ENCODE measurements at places on chromosomes 6 and 20.
A peak's percentile ranks its signal among the peaks of the same experiment; 100 is the strongest.

GRCh38 chr6:101396548-101397173 is 3.2 kb downstream of the GRIK2 start:
- no peak for DNase-seq

- no peak for DNase-seq
Observed at GRCh38 chr6:74939151-74939708, 266.6 kb downstream of the COL12A1 start.

GRCh38 chr20:41135187-41135887 is 2.0 kb upstream of the PLCG1 start:
- peak; percentile 71 for DNase-seq

- no peak for DNase-seq
Observed at GRCh38 chr20:54048891-54049545, 21.4 kb downstream of the BCAS1 start.

- peak; percentile 62 for DNase-seq
Observed at GRCh38 chr6:25788305-25788922, 33.9 kb downstream of the SLC17A4 start.

GRCh38 chr6:68040312-68040778 is 594.7 kb upstream of the ADGRB3 start:
- DNase-seq: no peak

- DNase-seq: no peak
Observed at GRCh38 chr6:122429323-122429722, 29.9 kb downstream of the HSF2 start.

DNA sequence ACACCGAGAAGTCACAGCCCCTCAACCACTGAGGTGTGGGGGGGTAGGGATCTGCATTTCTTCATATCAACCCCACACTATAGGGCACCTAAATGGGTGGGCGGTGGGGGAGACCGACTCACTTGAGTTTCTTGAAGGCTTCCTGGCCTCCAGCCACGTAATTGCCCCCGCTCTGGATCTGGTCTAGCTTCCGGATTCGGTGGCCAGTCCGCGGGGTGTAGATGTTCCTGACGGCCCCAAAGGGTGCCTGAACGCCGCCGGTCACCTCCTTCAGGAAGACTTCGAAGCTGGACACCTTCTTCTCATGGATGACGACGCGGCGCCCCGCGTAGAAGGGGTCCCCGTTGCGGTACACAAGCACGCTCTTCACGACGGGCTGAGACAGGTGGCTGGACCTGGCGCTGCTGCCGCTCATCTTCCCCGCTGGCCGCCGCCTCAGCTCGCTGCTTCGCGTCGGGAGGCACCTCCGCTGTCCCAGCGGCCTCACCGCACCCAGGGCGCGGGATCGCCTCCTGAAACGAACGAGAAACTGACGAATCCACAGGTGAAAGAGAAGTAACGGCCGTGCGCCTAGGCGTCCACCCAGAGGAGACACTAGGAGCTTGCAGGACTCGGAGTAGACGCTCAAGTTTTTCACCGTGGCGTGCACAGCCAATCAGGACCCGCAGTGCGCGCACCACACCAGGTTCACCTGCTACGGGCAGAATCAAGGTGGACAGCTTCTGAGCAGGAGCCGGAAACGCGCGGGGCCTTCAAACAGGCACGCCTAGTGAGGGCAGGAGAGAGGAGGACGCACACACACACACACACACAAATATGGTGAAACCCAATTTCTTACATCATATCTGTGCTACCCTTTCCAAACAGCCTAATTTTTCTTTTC is at the start of gene DCDC2:
DCDC2 (minus strand) TSS at position 724 of the 883 bp plus-strand sequence; CDS start at position 415, 309 bp downstream.
- no peak for DNase-seq

DNA sequence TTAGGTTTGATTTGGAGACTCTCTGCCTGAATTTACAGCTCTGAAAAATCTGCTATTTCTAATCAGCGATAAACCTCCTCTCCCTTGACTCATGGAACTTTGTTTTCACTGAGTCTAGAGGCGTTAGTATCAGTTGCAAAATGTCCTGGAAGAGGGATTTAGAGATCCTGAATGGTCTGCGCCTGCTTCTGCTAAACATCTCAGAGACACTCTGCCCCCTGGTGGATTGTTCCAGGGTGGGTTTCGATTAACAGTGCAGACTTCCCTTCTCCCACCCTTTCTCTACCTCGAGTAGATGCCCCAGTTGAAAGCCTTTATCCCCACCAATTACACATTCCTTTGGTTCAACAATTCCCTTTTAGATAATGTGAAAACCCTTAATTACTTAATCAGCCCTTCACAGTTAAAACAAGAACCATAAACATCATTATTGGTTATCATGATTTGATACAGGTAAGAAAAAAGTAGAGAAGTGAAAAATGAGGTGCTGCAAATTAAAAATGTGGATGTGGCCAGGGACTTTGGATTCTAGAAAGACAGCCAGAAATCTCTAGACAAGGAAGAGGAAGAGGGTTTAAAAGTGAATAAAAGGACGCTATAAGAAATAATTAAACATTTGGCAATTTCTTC is 5.5 kb downstream of the HTR1B start:
- DNase-seq: peak; percentile 70

DNA sequence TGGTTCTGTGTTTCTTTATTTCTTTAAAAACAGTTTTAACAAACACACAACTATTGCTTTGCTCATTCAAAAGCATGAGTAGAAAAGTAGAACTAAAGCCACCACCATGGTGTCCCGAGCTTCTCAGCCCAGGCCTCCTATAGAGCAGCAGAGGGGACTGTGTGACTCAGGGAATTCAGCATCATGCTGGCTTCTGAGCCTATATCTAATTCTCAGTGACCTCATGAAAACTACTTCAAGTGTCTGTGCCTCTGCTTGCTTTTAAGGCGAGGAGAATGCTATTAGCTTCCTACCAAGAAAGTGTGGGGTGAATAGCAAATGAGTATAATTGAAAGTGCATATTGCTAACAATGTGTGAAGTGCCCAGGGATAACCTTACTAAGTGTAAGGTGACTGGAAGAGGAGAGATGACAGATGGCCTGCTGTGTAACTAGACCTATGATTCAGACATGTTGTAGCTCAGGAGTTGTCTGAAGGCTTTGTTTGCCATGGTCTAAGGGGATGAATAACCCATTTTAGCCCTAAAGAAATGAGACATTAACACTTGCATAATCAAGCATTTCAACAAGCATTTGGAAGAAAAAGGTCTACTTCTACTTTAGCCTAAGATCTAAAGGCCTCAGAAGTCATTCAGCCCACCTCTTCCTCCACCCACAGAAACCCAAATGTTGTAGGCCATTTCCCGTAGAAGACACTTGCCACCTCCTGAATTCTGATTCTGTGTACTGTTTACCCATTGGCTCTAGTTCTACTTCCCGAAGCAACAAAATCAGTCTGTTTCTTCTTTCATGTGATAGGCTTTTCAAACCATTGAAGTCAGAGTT is 121.5 kb upstream of the ARG1 start:
- no peak for DNase-seq

DNA sequence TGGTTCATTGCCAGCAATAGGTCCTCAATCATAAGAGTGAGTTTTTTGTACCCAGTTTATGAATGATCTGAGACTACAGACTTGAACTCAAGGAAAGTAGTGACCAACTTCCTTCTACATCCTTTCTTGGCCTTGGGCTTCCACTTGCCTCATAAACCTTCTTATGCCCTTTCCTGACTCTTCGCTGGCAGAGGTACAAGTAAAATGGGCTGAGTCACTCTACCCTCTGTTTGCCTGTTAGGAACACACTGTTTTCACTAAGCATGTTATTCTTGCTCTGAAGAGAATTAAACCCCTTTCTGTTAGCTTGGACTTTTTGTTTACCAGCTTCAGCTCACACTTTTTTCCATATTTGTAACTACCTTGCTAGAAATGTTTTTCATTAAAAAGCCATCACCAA is 74.4 kb downstream of the PKHD1 start:
- DNase-seq: no peak

DNA sequence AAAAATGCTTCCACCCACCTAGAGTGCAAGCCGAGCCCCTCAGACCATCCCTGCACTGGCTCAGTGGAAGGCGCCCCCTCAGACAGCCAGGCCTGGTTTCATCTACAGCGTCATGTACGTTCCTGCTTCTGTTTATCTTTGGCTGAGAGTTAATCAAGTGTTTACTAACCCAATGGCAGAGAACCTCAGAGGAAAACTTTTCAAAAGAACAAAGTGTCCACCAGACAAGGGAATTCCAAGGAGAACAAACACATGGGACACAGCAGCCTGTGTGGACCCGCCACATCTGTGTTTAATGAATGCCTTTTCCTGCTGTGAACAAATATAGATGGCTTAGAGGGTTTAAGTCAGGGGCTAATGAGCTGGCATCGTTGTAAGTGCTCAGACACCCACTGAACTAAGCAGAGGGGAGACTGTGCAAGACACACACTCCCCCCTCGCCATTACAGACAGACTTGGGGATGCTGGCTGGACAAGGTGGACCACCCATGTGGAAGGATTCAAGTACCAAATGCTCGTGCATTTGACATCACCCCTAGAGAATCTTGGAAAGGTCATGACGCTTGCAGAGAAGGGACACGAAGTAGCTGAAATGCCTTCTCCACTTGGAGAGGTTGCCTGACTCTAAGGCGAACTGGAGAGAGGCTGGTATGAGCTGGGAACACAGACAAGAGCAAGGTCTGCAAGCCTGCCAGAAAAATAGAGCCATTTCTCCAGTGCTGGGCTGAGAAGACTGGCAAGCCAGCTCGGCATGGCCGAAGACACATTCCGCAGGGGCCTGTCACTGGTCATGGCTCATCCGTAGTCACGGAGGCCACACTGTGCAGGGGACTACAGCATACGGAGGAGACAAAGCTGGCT is 53.5 kb upstream of the NXT1 start:
- DNase-seq: no peak

DNA sequence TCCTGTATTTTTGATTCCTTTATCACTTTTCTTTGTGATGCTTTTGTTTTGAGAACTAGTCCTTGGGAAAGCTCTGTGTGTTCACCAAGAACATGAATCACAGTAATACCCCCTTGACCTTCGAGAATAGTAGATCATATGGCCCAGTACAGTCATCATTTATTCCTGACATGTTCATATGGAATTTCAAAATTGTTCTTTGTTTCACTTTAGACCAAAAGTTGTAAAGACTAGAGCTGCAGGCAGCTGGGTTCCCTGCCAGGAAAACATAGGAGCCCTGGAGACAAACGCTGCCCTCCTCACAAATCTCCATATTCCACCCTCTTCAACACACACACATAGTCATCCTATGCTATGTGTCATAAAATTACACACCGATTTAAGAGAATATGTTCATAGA is 621.2 kb upstream of the EYS start:
- DNase-seq: no peak

DNA sequence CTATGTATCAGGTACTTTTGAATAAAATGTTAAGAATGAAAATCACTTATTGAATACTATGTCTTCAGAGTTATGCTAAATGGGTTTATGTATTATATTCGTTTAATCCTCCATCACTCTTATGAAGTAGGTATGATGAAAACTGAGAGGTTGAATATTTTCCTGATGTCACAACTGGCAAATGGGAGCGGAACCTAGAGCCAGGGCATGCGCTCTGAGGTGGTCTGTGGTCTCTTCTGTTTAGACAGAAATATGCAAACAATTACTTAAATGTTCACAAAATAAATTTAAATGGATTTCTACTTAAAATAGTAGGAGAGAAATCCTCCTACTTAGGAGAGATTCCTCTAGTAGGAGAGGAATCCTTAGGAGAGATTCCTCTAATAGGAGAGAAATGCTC is 21.3 kb upstream of the UTRN start:
- no peak for DNase-seq

DNA sequence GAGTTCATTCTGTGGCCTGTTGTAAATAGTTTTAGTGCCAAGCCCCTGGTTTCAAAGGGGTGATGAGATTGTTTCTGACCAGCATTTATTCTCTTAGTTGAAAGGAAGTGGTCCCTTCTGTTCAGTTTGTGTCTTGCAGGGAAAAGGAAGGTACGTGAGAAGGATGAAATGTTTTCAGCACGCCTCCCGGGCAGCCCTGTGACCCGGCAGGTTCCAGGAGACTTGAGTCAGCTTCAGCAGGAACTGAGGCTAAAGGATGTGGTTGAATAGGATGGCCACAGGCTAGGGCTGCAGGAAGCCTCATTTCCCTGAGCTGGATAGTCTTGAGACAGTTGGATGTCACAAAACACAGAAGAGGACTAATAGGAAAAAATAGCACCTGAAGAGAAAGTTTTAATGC is 132.4 kb upstream of the SYNDIG1 start:
- DNase-seq: no peak

DNA sequence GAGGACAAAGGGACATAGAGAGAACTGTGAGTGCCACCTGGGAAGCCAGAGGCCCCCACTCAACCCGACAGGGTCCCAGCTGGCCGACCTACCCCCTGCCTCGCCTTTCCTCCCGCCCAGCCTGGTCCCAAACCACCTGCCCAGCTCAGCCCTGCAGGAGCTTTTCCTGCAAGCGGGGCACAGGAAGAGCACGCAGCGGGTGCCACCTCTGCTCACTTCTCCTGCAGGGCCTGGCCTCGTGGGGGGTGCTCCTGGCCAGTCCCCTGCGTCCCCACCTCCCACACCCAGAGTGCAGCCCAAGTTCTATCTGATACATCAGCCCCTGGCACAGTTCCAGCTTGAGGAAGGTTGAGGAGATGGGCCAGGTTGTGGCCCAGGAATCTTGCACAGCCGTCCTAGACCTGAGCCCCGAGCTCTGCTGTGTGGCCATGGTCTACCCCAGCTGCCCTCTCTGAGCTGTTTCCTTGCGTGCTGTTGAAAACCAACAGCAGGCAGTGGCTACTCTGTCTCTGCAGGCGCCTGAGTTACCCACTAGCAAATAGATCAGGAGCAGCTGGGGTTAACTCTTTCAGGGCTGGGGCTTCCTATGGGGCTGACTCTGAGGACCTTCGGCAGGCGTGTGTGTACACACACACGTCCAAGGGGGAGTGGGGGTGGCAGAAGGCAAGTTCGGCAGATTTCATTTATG is 1.7 kb downstream of the NECAB3 start:
- DNase-seq: peak; percentile 99

DNA sequence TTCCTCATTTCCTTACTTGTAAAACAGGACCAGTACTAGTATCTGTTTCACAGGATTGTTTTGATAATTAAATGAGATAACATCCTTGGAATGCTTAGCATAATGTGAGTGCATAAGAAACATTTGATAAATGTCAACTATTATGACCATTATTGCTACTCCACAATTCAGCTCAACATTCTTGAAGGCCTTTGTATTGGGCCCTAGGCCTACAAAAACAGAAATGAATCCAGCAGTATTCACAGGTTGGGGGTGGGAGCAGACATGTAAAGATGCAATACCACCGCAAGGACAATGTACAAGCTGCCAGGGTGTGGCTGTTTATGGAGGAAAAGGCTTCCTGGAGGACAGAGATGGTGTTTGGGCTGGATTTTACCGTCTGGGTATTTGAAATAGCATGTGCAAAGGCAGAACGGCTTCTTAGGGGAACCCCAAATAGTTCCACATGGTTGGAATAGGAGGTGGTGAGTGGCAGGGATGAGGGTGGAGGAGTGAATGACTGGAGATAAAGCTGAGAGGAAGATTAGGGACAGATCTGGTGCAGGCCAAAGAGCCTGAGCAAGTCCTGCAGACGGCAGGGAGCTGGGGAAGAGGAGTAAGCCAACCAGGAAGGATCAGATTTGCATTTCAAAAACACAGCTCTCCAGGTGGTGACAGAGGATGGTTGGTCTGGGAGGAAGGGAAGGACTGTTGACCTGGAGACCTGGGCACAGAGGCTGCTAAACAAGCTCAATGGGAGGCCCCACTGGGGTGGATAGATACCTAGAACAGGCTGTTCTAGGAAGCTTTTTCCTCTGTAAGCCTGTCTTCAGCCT is 57.0 kb upstream of the EPB41L1 start:
- peak; percentile 95 for DNase-seq

- DNase-seq: no peak
Observed at GRCh38 chr6:135789375-135790050, 62.0 kb upstream of the PDE7B start.
